Fibroblast of lung (primary cell): ENCODE measurements at places on chromosomes 2 and 18. TPM values are rescaled to one million over a fixed set of nuclear protein-coding genes. Genes with fewer than 3 reads are reported as not detected.

GRCh38 chr18:62933261-62933887 is 218.0 kb downstream of the PHLPP1 start:
- no peak for DNase-seq

GRCh38 chr2:223084873-223085272 is 32.9 kb downstream of the KCNE4 start:
- DNase-seq: no peak

DNA sequence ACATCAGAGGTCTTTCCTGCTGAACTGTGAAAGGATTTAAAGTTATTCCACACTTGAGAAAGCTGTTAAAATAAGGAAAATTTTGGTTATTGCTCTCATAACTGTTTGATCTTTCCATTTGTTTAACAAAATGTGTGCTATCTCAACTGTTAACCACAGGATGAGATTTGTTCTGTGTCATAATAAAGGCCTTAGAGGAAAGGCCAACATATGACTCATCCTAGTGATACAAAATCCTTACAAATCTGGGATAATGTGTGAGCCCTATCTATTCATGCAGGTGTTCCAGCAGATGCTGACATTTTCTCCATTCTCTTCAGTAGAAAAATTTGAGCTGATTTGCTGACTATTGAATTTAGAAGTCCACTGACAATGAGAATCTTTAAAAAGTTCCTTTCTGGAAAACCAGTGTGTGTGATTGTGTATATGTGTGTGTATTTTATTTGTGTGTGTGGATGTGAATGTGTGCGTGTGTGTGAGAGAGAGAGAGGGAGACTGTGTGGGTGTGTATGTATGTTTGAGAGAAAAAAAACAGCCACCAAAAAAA is 1111.9 kb upstream of the GYPC start:
- DNase-seq: no peak

DNA sequence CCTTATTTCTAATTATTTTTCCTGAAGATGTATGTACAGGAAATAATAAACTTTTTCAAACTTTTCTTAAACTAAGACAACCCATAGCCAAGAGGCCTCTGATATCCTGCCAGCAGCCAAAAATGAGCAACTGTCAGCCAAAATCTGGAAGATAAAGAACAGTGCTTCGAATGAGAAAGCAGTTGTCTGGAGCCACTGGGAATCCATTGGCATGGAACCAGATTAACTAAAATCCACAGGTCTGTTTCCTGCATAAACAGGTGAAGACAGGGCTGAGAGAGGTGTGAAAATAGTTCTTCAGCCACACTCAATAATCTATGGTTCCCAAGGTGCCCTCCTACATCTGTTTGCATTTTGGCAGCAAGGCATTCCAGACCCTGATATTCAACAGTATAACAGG is 1076.7 kb upstream of the PIK3C3 start:
- no peak for DNase-seq

- DNase-seq: no peak
Observed at GRCh38 chr2:231163011-231163410, 35.4 kb upstream of the ARMC9 start.

The STK11IP gene
- 12.8 and 16.8 TPM in 2 replicates for total RNA-seq
